NT2/D1 (cell line): ENCODE measurements at places on chromosomes 4 and X.

- no peak for DNase-seq
Measured at GRCh38 chrX:133652185-133652584, 236.9 kb upstream of the GPC4 start.

GRCh38 chr4:185256446-185256845 is 47.0 kb downstream of the SNX25 start:
- DNase-seq: no peak

- DNase-seq: no peak
Measured at GRCh38 chr4:159298502-159298901, 195.6 kb downstream of the RAPGEF2 start.

GRCh38 chr4:4507923-4508322 is 33.9 kb downstream of the STX18 start:
- DNase-seq: no peak

DNA sequence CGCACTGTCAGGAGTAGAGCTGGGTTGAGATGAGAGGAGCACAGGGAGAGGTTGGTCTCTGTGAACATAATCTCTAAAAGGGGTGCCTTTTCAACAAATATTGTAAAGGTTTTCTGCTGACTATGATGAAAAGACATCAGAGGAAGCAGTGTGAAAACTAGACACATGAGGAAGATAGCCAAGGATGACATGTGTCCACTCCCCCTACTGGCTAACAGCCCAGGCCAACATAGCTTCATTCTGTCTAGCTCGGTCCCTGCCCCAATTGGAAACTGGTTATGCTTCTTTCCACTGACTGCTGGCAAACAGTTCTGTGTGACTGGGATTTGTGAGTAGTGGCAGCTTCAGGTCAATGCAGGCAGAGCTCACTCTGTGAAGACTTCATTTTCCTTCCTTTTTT is 115.4 kb upstream of the ESX1 start:
- no peak for DNase-seq

DNA sequence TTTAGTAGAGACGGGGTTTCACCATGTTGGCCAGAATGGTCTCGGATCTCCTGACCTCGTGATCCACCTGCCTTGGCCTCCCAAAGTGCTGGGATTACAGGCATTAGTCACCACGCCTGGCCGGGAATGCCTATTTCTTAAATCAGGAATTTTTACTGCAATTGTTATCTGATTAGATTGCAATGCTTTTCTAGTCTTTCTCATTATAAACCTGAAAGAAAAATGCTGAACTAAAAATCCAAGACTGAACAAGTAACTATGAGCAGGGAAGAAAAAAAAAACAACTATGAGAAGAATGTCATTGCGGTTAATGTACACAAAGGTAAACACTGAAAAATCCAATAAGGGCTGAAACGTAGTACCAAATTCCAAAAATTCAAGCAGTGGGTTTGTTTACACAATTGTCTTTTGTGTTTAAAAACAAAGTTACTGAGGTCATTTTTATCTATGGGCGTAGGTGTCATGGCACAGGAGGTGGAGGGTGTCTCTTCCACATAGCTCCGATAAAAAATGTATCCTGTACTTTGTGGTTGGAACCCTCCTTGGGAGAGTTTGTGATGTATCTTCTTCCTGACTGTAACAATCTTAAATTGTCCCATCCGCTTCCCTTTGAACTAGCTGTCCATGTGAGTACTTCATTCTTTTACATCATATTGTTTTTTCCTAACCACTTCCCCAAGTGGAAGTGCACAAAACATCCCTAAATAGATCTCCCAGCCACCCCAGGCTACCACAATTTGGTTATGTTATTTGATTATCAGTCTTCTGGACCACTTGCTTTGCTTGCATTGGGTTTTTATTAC is 11.1 kb upstream of the TMEM156 start:
- no peak for DNase-seq

DNA sequence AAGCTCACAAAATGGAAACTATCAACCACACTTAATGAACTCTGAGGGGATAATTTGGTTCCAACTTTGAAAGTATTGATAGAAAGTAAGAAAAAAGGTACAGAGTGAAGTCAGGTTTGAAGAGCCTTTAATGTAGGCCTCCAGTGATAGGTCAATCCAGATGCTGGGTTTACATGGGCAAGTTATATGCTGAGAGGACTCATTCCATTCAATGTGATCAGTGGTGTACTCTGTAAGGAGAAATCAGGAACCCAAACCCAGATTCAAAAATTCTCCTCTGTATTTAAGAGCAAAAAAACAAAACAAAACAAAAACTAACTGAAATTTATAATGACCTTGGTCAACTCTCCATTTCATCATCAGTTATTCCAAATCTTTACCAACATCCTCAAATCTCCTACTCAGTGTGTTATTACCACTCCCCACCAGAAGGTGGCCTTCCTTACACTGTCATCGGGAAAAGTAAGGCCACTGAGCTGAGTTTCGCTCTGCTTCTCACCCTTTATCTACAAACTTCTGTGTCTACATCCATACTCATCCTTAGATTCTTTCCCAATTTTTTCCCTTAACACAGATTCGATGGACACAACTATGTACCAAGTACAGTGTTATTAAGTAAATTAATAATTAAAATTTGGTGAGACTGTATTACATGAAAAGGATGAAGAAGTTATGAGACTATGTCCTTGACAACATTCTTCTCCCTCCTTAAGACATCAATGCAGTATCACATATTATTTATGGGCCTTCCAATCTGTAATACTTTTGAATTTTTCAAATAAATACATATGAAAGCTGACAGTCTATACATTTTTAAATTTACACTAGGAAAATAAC is 88.3 kb downstream of the ZAR1 start:
- peak; percentile 23 for DNase-seq

DNA sequence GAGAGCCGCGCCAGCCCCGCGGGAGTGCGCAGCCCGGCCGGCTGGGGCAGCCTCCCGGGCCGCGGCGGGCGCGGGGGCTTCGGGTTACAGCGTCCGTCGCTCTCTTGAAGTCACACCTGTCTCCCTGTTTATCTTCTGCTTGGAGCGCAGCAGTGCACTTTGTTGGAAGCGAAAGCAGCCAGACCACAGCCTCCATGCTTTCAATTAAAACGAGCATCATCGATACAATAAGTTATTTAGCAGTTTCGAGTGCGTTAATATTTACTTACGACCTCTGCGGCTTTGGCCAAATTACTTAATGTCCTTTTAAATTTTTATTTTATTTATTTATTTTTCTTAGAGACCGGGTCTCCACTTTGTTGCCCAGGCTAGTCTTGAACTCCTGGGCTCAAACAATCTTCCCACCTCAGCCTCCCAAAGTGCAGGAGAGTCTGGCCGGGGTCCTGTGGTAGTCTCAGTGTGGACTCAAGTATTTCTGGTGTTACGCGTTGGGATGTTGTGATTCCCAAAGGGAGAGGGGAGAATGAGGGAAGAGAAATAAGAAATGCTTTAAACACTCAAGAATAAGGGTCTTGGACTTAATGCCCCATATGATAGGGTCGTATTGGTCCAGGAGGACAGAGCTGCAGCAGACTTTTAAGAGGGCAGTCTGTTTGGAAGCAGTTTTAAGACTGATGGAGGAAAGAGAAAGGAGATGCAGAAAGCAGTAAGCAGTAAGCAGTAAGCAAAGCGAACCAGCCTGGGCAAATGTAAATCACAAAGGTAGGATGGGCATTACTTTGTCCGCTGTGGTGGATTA is 504 bp upstream of the PDLIM3 start:
- DNase-seq: no peak

- no peak for DNase-seq
Measured at GRCh38 chr4:2574009-2574408, 37.6 kb downstream of the FAM193A start.

DNA sequence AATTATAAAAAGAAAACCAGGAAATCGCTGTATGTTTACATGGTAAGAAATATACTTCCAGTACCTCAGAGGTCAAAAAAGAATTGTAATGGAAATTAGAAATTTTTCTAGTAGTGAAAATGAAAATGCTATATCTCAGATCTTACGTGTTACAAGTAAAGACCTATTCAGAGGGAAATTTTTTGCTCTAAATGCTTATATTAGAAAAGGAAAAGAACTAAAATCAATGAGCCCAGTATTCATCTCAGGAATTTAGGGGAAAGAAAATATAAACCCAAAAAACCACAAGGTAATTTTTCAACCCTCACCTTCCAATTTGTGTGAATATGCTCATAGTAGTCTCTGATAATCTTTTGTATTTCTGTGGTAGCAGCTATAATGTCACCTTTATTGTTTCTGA is 145.6 kb downstream of the RAP1GDS1 start:
- DNase-seq: no peak

GRCh38 chr4:6938237-6938636 is 28.6 kb downstream of the TBC1D14 start:
- DNase-seq: no peak

DNA sequence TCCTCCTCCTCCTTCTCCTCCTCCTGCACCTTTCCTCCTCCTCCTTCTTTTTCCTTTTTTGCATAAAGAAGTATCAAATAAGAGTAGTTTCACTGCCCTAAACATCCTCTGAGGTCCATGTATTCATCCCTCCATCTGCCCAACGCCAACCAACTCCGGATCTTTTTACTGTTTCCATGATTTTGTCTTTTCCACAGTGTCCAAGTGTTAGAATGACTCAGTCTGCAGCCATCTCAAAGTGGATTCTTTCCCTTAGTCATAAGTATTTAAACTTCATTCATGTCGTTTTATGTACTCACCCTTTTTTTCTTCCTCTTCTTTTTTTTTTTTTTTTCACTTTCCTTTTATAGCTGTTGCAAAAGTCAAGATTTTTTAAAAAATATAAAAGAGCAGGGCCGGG is 12.9 kb downstream of the CSF2RA start:
- DNase-seq: no peak

DNA sequence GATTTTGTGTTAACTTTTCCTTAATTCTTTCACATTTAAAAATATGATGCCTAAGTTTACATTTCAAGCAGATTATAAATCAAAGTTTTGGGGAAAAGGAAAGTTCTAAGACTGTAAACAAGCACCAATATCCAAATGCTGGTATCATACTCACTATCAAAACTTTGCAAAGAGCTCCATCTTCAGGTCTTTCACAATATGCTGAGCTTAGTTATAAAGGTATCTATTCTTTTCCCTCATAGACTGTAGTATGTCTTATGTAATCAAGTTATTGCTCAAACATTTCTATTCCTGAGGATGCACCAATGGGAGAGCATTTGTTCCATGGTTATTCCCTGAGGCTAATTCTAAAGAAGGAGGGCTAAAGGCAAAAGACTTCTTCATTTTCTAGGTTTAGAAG is 207.9 kb upstream of the FAM241A start:
- DNase-seq: no peak

- DNase-seq: no peak
Measured at GRCh38 chr4:160514126-160514525, 1411.2 kb downstream of the RAPGEF2 start.

- no peak for DNase-seq
Measured at GRCh38 chr4:74320559-74321118, 12.4 kb downstream of the EPGN start.

GRCh38 chrX:56026815-56027214 is 205.3 kb upstream of the KLF8 start:
- no peak for DNase-seq

DNA sequence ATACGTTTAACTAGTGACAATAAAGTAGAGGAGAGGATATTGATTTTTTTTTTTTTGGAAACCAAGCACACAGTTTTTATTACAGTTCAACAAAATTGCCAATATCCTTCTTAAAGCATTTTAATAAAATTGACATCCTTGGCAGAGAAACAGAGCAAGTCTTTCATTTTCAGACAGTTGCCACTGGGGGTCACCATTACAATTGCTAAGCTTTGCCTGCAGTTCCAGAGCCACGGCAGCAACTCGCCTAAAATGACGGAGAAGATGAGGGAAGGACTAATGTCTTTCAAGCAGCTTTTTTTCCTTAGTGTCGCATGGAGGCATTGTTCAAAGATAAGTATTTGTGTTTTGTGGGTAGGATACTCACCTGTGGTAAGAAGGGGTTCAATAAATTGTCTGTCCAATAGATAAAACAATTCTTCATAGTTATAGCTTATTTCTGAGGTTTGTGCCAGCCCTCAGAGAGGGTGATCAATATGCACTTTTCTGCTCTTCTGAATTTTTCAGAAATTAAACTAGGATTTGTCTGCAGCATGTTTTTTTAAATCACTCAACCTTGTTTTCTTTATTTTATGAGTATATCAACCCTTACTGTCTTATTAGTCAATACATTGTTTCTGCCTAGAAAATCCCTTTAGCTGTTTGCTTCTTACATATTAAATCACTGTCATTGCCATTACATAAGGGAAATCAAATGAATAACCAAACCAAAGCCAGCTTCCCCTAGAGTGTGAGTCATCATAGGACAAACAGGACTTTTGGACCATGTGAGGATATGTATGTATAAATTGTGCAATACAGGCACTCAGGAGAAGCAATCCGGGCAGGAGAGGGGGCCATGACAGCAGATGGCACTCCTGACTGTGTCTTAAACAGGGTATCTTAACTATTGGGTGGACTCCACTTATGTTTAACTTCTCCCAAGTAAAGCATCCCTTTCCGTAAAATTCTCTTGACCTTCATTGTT is 508.1 kb upstream of the ARX start:
- DNase-seq: peak; percentile 44

DNA sequence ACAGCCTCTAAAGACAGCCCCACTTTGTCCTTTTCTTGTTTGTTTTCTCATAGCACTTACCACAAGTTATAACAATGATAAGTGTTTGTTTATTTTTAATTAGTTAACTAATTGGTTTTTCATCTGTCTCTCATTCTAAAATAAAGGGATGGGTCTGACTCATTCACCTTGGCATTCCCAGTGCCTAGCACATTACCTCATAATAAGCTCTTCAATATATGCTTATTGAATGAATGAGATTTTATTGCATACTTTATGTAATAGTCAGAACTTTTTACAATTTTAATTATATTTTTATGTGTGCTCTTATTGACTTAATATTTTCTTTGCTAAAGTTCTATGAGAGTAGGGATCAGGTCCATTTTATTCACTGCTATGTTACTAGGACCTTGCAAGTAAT is 22.8 kb upstream of the PRKG2 start:
- no peak for DNase-seq

- peak; percentile 6 for DNase-seq
Measured at GRCh38 chr4:123616951-123617461, 220.4 kb downstream of the SPRY1 start.

DNA sequence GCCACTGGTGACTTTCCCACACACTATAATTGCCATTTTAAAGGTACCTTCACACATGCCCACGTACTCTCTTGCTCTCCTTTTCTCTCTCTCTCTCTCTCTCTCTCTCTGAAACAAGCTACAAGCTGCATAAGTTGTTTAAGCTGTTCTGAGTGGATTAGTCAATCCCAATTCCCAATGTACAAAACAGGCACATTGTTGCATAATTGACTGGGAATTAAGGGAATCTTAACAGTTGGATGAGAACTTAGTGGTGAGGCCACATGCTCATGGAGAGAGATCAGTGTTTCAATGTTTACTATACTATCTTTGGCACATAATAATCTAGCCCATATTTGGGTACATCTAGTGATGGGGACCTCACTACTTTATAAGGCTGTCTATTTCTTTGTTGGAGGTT is 123.3 kb downstream of the ARHGEF9 start:
- no peak for DNase-seq

DNA sequence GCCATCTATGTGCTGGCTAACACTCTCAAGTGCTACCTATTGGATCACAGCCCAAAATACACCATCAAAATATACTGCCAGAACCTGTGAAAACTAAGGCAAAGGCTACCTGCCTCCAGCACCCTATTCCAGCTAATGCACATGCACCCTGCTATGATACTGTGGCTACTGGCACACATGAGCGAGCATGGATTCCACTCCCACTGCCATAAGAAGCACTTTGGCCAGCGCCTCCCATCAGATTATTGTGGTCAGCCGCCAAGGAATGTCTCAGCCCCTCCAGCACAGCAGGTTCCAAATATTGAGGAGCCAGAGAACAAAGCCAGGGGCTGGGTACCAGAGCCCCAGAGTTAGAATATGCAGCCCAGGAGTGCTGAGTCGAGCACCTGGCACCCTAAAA is 32.5 kb upstream of the TMPRSS11F start:
- DNase-seq: no peak
